Neural progenitor cell (in vitro differentiated cells): ENCODE measurements at places on chromosomes 11 and 22. TPM values are rescaled to one million over a fixed set of nuclear protein-coding genes. Genes with fewer than 3 reads are reported as not detected.

DNA sequence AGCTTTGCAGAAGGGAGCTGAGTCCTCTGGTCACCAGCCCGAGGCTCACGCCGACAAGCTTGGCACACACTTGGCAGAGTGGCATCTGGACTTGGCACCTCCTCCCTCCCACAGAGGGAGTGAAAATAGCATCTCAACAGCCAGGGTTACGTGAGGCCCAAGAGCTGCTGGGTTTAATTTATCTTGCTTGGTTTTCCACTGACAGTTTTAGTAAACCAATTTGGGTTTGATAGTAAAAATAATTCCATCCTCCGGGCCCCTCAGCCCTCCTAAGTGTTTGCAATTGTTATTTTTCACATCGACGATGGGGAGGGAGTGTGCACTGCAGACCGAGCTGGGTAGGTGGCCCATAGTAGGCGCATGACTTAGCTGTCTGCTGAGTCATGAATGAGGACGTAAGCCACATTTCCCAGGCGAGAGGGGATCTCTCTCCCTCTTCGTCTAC is 107.6 kb upstream of the ASPHD2 start:
- H3K4me3 ChIP-seq = no peak overlapping the region
- H3K4me1 ChIP-seq = no peaks in the 10 kb centered on the region
- no peak for DNase-seq
- peaks cover 5% of the 10 kb centered on the region for H3K27me3 ChIP-seq
- no peaks in the 10 kb centered on the region for H3K36me3 ChIP-seq

GRCh38 chr11:130181295-130182272 is 22.0 kb downstream of the ST14 start:
- H3K4me3 ChIP-seq = no peak overlapping the region
- DNase-seq = no peak
- no peak overlapping the region for H3K27ac ChIP-seq
- peaks cover 6% of the 10 kb centered on the region for H3K4me1 ChIP-seq
- no peaks in the 10 kb centered on the region for H3K27me3 ChIP-seq

The MPZL3 gene
- 1.1 and 5.7 TPM in 2 replicates for total RNA-seq

GRCh38 chr11:70100791-70101190 is 22.7 kb downstream of the ANO1 start:
- DNase-seq = no peak
- H3K4me3 ChIP-seq = no peak overlapping the region
- no peaks in the 10 kb centered on the region for H3K36me3 ChIP-seq
- H3K27me3 ChIP-seq = no peaks in the 10 kb centered on the region
- H3K4me1 ChIP-seq = peaks cover 25% of the 10 kb centered on the region
- H3K27ac ChIP-seq = no peak overlapping the region

DNA sequence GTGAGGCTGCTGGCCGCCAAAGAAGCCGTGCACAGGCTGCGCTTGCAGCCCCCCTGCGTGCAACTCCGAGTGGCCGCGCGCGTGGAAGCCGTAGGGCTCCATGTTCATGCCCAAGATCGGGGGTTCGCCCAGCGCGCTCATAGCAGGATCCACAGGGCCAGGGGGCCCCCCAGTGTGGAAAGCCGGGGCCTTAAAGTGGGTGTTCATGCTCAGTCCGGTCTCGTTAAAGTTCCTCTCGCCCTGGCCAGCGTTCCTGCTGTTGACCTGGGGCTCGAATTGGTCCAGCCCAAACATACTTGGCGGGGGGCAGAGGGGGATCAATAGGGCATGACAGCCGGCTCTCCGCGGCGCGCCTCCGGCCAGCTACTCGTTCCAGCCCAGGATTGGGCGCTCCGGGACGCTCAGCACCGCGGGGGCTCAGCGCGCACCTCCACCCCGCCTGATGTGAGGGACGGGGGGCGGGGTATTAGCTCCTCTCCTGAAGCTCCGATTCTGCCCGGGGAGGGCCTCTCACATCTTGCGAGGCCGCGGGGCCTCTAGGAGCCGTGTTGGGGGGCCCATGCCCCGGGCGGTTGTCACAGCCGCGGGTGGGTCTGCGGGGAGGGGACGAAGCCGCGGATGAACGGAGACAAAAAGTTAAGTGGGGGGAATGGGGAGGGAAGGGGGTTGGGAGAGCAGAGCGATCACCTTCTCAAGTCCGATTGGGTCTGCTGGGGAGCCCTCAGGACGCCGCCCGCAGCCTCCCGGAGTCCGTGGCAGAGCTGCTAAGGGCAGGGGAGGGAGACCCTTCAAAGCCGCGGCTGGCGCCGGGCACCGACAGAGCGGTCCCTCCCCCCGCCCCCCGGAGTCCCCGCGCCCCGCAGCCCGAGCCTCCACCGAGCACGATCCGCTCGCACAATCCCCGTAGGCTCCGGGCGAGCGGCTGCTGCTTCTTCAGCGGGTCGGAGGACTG is 1.0 kb downstream of the MN1 start:
- DNase-seq = peak; percentile 77
- H3K36me3 ChIP-seq = no peaks in the 10 kb centered on the region
- peak overlapping the region; percentile 68 for H3K4me3 ChIP-seq
- peaks cover 74% of the 10 kb centered on the region for H3K4me1 ChIP-seq
- H3K27ac ChIP-seq = no peak overlapping the region

- no peak overlapping the region for H3K27ac ChIP-seq
- H3K4me1 ChIP-seq = peaks cover 10% of the 10 kb centered on the region
- H3K27me3 ChIP-seq = no peaks in the 10 kb centered on the region
- no peaks in the 10 kb centered on the region for H3K36me3 ChIP-seq
- DNase-seq = no peak
Observed at GRCh38 chr11:112615891-112616290, 345.3 kb upstream of the NCAM1 start.

GRCh38 chr11:83249972-83250593 is 36.1 kb downstream of the CCDC90B start:
- no peak overlapping the region for H3K27ac ChIP-seq
- no peaks in the 10 kb centered on the region for H3K27me3 ChIP-seq
- no peaks in the 10 kb centered on the region for H3K36me3 ChIP-seq
- no peak overlapping the region for H3K4me3 ChIP-seq
- peak; percentile 39 for DNase-seq

The CHORDC1 gene
- total RNA-seq = 75.0 and 120 TPM in 2 replicates

The TMEM225 gene
- total RNA-seq = not detected in 2 replicates

The SLC6A5 gene
- not detected in 2 replicates for total RNA-seq
